ENCODE measurements at places on chromosomes 3 and 15. TPM values are rescaled to one million over a fixed set of nuclear protein-coding genes. Genes with fewer than 3 reads are reported as not detected.

DNA sequence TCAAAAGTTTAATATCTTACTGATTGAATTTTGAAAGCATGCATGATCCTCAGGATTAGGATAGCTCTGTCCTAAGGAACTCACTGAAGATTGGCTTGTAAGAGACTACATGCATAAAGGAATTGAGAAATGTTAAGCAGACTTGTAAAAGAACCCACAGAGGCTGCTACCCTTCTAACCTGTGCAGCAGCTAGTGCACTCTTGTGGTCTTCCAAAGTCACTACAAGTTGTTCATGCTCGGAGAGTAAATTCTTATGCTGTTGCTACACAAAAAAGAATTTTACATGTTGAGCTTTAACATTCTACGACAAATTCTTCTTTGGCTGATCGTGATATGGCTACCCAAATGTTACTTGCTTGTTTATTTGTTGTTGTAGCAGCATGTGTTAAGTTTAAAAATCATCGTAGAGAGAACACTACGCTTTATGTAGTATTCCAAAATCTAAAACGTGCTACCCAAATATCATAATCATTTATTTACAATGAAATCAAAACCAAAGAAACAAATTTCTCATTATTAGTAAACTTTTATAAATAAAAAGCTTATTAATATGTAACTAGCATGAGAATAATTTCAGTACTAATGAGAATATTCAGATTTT lies 55.0 kb downstream of the GOLIM4 start:
- DNase-seq = no peak

- no peak for DNase-seq
Observed at GRCh38 chr15:71512682-71513006, 297.7 kb upstream of the NR2E3 start.

DNA sequence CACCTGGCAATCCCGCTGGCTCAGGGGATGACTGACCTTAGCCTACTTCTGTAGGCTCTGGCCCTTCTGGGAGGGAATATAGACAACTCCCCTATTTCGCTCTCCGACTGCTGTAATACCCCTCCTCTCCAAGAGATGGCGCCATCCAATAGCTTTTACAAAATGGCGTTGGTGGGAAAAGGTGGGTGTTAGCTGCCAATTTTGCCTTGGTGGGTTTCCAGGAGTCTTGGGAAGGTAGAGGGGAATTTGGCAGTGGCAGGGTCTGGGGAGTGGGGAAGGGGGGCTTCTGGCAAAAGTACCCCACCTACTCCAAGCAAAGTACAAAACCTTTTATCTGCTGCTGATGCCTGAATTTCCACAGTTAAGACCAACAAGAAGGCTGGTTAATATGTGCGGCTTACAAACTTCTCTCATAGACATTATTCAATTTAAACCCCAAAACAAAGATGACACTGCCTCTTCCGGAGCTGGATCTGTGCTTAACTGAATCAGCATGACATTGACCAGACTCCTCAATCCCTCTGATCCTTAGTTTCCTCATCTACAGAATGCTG lies 62.1 kb downstream of the RASGRF1 start:
- DNase-seq = peak; percentile 59

- no peak for DNase-seq
Observed at GRCh38 chr3:57688291-57688690, 4.6 kb downstream of the DENND6A start.

DNA sequence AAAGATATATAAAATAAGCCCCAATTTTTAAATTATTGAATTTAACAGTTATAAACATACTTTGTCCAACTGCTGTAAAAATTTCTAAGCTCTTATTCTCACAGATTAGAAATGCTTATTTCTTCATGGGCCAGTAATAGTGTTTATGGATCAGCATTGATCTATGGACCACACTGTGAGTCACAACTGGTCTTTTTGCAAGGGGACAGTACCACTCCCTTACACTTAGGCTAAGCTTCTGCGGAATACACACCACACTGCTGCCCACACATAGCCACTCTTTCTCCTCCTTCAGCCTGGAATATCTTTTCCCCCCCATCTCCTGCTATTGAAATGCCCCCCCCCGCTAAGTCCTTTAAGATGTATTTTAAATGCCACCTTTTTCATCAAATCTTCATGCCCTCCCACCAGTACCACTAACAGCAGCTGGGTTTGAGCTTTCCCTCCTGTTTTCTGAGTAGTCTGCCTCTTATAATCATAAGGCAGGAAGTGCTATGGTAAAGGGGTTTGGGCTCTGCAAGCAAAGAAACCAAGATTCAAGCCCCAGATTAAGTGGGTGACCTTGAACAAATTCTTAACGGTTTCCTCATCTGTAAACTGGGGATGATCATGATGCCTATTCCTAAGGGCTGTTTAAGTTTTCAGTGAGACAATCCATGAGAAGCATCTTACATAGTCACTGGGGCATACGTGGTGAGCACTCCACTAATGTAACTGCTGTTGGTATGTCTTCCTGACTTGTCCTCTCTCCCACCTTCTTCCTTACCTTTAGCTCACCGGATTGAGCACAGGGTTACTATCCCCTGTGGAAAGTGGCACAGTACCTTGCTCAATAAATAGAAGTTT lies 69.2 kb downstream of the DCUN1D1 start:
- DNase-seq = peak; percentile 56

The CLDN16 gene
- not detected for total RNA-seq

Data from activated CD8-positive, alpha-beta memory T cell treated with anti-CD3 and anti-CD28 coated beads, Interleukin-2, amount 10 ng/mL, durations not matched to agents 7 days and 5 days (primary cell).